Hematopoietic multipotent progenitor cell (in vitro differentiated cells): ENCODE measurements at places on chromosomes 5 and 9. TPM values are rescaled to one million over a fixed set of nuclear protein-coding genes. Genes with fewer than 3 reads are reported as not detected.

GRCh38 chr5:3740546-3741373, 145.1 kb downstream of the IRX1 start:
- no peak for DNase-seq

The CCIN gene
- total RNA-seq: 1.3 TPM

- no peak for DNase-seq
Observed at GRCh38 chr5:105816961-105817360, 1853.8 kb downstream of the EFNA5 start.

DNA sequence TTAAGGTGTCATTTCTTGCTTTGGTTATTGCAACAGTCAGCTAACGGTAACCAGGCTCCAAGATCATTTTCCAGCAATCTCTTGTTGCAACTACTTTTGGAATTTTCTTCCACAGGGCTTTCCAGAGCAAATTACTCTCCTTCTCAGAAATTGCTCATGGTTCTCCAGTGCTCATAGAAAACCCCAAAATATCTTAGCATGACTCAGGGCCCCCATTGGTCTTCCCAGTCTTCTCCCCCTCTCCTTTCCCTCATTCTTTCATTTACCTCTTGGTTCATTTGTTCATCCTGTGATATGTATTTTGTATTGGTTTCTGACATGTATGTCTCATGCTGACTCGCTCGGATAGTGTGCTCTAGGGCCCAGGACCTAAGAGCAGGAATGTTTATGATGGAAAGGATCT, 35.6 kb downstream of the WWC1 start:
- DNase-seq: no peak

DNA sequence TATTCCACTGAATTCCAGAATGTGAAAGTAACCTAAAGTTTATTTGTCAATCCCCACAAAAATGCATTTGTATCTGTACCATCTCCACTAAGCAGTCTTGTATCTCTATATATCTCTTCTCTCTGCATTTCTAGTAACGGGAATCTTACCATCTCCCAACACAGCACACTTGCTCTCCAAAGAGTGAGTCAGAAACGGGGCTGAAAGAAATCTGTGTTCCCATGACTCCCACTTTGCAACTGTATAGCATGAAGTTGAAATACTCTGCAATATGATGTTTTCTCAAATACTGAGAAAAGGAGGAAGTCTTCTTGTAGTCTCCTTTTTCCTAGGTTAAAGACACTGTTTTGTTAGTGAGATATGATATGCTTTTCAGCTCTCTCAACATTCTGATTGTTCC, 848.8 kb upstream of the ACO1 start:
- DNase-seq: no peak

DNA sequence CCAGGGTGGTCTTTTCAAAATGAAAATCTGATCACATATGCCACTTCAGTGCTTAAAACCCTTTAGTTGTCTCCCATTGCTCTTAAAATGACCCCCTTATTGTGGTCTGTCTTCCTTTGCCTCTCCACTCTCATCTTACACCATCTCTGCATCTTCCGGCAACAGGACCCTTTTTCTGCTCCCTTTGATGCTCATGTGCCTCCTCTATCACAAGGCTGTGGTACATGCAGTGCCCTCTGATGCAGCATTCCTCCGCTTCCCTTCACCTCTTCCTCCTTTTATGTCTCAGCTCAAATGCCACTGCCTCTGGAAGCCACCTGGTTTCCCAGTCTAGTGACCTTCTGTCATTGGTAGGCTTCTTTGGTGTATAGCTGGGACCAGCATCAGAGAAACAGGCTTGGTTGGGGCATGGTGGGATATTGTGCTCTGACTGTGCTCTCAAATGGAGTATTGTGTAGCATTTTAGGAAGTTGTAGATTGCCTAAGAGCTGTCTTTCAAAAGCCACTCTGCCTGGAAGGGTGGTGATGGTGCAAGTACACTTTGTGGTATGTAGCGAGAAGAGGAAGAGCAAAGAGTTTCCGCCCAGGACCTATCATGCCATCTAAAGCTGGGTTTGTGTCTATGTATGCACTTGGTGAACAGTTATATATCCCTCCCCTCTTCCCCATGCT, 28.1 kb downstream of the ARHGAP26 start:
- no peak for DNase-seq

- DNase-seq: no peak
Observed at GRCh38 chr5:96050273-96050880, 88.7 kb upstream of the ELL2 start.

DNA sequence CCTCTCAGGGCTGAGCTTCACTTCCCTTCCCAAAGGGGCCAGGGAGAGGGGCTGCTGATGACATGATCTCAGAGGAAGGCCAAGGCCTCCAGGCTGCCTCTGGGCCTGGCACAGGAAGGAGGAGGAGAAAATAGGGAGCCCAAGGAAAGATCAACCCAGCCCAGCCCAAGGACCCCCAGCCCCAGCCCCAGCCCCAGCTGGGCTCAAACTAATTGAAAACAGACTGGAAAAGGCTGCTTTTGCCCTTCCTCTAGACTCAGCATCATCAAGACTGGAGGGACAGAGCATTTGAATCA, 18.3 kb upstream of the KCNIP1 start:
- DNase-seq: no peak

- DNase-seq: no peak
Observed at GRCh38 chr9:115992834-115993233, 160.8 kb upstream of the PAPPA start.
